ENCODE measurements at places on chromosomes 2 and 18.

DNA sequence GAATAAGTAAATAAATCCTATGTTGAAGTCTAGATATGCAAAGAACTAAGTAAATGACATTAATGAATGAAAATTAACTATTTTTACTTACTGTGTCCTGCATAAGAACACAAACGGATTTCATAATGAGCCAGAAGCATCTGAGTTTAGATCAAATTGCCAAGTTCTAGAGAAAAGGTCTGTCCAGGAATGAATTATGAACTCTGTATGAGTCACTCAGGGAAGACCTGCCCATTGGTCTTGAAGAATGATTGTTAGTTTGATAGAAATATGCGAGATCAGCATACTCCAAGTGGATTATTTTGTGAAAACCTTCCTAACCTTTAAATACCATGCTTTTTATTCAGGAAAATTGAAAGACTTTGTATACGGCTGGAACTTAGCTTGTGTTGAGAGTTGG is 189.5 kb downstream of the DOK6 start:
- DNase-seq = no peak

- DNase-seq = no peak
These were observed 456.5 kb upstream of the SOX11 start for GRCh38 chr2:5235701-5236100.

GRCh38 chr18:39521164-39521563 is 1955.6 kb upstream of the CELF4 start:
- no peak for DNase-seq

GRCh38 chr2:112836163-112836560 is 417 bp downstream of the IL1B start:
- no peak for DNase-seq

- no peak for DNase-seq
These were observed 76.2 kb downstream of the MAP3K20 start for GRCh38 chr2:173151671-173152401.

DNA sequence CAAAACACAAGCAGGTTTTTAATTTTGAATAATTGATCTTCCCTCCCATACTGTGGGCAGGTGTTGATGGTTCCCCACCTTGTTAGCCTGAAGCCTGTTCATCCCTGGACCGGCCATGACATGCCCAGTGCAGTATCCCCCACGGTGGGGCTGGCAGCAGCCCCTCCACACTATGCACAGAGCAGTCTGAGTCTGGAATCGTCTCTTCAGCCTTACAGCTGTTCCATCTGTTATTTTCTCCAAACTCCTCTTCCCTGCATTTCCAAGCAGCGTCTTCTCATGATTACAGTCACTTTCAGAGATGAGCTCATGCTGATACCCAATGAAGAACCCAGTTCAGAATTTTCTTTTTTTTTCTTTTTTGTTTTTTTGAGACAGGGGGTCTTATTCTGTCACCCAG is 68.2 kb downstream of the ADI1 start:
- no peak for DNase-seq

Measured in hippocampal formation (tissue), 2 donors.